ENCODE measurements at places on chromosomes 7 and 10.

DNA sequence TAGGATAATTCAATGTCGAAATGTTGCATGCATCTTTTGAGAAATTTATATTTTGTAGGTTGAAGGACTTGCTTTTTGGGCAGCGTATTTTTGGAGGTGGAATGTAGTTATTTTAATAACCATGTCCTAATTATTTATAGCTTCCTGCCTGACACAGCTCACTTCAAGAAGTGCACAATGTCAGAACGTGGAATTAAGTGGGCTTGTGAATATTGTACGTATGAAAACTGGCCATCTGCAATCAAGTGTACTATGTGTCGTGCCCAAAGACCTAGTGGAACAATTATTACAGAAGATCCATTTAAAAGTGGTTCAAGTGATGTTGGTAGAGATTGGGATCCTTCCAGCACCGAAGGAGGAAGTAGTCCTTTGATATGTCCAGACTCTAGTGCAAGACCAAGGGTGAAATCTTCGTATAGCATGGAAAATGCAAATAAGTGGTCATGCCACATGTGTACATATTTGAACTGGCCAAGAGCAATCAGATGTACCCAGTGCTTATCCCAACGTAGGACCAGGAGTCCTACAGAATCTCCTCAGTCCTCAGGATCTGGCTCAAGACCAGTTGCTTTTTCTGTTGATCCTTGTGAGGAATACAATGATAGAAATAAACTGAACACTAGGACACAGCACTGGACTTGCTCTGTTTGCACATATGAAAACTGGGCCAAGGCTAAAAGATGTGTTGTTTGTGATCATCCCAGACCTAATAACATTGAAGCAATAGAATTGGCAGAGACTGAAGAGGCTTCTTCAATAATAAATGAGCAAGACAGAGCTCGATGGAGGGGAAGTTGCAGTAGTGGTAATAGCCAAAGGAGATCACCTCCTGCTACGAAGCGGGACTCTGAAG, 620 bp downstream of the ZRANB1 start:
- DNase-seq, result no peak
- no peak overlapping the region for H3K27ac ChIP-seq
- H3K4me3 ChIP-seq, result no peak overlapping the region

- no peaks in the 10 kb centered on the region for H3K4me1 ChIP-seq
- no peaks in the 10 kb centered on the region for H3K27me3 ChIP-seq
- H3K36me3 ChIP-seq, result no peaks in the 10 kb centered on the region
- H3K27ac ChIP-seq, result no peak overlapping the region
- no peak overlapping the region for H3K4me3 ChIP-seq
- no peak for DNase-seq
These were observed 213.9 kb upstream of the PPP2R2D start for GRCh38 chr10:131686781-131687420.

DNA sequence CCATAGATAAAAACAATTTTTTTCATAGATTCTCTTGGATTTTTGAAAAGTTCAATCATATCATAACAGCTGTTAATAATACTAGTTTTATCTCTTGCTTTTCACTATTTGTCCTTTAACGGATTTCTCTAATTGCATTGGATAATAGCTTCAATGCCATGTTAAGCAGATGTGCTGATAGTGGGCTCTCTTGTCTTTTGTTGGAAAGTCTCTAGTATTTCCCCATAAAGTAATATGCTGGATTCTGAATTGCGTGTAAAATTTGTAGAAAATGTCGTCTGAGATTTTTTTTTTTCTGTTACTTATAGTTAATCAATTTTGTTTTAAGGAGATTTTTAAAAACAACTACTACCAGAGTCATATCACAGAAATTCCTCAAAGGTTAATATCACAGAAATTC, 53.3 kb downstream of the TFPI2 start:
- H3K4me3 ChIP-seq, result no peak overlapping the region
- no peaks in the 10 kb centered on the region for H3K36me3 ChIP-seq
- no peaks in the 10 kb centered on the region for H3K4me1 ChIP-seq
- H3K27ac ChIP-seq, result no peak overlapping the region
- no peak for DNase-seq

DNA sequence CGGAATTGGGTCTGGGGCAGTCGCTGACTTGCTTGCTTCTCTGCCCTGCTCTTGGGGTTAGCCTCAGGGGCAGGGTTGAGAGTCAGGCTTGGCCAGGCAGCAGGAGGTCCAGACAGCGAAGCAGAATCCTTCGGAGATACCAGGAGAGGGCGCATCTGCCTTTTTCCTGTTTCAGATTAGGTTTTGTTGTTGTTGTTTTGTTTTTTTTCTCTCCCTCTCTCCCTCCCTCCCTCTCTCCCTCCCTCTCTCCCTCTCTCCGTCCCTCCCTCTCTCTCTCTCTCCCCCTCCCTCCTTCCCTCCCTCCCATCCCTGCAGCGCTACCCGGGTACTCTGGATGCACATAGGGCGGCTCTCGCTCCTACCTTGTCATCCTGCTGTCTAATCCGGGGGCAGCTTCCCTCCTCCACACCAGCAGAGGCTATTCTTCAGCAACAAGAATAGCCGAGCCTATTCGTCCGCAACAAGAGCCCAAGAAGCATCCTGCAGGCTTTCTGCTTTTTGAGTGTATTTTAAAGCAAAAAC, 758 bp upstream of the OPTN start:
- H3K36me3 ChIP-seq, result no peaks in the 10 kb centered on the region
- no peaks in the 10 kb centered on the region for H3K27me3 ChIP-seq
- H3K27ac ChIP-seq, result peak overlapping the region; percentile 63

DNA sequence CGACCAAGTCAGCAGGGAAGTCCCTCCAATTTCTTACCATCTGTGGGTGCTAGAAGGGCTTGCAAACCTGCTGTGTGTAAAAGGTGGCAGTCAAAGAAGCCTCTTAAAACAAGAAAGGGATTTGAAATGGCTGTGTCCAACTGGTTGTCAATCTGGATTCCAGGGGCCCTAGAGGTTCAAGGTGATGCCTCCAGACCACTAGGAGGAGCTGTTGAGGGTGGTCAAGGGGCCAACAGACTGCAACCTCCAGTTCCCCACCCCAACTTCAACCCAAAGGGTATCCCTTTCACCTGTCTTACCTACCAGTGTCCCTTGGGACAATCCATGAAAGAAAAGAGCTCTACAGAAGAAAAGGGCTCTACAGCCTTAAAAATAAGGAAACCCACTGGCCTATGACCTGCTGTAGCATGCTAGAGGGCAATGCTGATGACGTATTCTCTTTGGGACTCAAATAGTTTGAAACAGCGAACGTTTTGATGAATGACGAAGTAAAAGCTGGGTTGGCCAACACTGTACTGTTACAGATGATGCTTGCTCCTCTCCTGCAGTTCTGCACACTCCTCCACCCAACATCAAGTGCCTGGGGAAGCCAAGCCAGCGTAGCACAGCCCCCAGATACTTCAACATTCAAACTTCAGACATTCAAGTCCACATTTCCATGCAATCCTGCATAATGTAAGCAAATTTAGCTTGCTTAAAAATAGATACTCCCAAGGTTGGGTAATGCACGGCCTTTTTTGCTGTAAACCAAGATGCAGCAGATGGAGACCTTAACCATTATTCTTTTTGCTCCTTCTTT, 45.9 kb upstream of the WDR11 start:
- H3K36me3 ChIP-seq, result no peaks in the 10 kb centered on the region
- peaks cover 17% of the 10 kb centered on the region for H3K27me3 ChIP-seq
- H3K27ac ChIP-seq, result no peak overlapping the region
- DNase-seq, result no peak
- no peaks in the 10 kb centered on the region for H3K4me1 ChIP-seq

All from Panc1 (cell line).